ENCODE measurements at places on chromosomes 5 and 9.

GRCh38 chr9:78791779-78792178, 494.9 kb downstream of the PSAT1 start:
- DNase-seq, result no peak

DNA sequence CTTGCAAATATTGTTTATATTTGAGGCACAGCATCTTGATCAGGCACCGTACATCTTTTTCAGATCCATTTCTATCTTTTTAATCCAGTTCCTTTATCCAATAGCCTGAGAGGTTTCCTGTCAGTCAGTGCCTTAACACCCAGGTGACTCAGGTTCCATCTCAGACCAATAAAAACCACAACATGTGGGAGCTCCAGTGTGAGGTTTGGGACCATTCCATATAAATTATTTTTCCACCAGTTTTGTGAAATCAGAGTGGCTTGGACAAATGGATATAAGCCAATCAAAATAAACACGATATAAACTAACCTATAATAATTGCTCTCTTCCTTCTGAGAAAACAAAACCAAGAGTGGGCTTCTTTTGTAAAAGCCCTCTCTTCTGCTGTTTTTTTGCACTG, 351.3 kb downstream of the NTRK2 start:
- DNase-seq, result no peak

- no peak for DNase-seq
These were observed 113.9 kb downstream of the SEC61B start for GRCh38 chr9:99336005-99336404.

GRCh38 chr5:10828241-10828640, 67.2 kb upstream of the DAP start:
- DNase-seq, result no peak

DNA sequence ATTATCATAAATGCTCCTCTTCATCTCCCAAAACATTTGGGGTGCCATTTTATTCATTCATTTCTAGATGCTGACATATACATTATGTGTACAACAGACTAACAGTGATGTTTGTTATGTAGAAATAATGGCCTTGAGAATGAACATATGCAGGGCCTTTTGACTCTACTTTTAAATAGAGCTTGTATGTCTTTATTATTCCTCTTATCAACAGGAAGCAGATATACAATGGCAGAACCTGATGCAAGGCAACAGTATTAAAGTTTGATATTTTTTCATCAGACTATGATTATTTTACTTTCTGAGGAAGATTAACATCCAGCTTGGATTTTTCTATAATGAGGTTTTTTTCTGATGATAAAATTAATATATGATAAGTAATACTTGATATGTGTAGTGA, 44.1 kb downstream of the SNX18 start:
- no peak for DNase-seq

GRCh38 chr5:176446884-176447590, 1.1 kb upstream of the FAF2 start:
- DNase-seq, result no peak

DNA sequence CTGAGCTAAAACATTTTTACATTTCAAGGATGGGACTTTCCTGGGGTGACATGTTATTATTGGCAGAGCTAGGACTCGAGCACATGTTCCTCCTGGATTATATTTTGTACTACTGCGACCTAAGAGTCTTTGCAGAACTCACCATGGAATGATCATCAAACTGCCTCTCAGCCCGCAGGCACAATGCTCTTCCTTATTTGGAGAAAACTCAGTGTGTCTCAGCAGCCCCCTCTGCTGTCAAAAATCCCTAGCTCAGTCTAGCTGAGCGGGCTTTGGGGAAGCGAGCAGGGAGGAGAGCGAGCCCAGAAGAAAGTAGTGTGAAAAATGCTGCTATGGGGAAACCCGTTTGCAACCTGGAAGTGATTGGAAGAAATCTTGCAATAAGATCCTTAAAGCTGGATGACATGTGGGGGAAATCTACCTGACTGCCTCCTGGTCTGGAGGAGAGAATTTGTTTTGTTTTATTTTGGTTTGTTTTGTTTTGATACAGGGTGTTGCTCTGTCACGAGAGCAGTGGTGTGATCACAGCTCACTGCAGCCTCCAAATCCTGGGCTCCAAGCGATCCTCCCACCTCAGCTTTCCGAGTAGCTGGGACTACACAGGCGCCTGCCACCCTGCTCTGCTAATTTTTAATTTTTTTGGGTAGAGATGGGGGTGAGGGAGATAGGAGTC, 89.9 kb upstream of the CLINT1 start:
- DNase-seq, result peak; percentile 71

GRCh38 chr5:93756372-93756771, 15.0 kb upstream of the POU5F2 start:
- DNase-seq, result no peak

- no peak for DNase-seq
These were observed 164.9 kb downstream of the PBX3 start for GRCh38 chr9:125911861-125912644.

GRCh38 chr9:130390390-130390789, 54.4 kb upstream of the ASS1 start:
- DNase-seq, result no peak

DNA sequence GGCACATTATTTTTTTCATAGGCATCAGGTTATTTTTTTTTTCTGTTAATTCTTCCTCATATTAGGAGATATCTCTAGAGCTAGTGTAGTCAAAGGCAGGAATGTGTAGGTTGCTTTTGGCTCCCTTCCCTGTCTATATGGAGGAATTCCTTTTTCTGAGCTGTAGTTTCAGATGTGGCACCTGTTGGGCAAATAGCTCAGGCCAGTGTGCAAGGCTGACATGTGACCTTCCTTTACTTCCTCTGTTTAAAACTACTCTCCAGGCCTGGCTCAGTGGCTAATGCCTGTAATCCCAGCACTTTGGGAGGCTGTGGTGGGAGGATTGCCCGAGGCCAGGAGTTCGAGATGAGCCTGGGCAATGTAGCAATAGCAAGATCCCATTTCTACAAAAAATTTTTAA, 40.5 kb upstream of the KIAA1958 start:
- DNase-seq, result no peak

DNA sequence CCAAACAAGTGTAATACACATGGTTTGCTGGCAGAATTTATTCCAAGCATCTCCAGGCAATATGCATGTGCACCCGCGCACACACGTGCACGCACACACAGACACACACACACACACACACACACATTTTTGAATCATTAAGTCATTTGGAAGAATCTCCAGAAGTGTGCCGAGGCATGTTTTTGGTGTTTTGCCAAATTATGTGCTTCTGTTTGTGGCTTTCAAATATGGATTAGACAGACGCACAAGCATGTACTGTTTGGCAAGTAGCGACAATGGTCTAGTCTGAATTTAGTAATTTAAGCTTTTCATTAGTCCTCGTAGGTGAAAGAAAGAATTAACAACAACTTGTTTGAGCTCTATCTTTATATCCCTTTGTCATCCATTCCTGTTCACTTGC, 36.7 kb downstream of the NFIB start:
- DNase-seq, result peak; percentile 100

- DNase-seq, result no peak
These were observed 83.9 kb upstream of the WWC1 start for GRCh38 chr5:168207450-168208029.

DNA sequence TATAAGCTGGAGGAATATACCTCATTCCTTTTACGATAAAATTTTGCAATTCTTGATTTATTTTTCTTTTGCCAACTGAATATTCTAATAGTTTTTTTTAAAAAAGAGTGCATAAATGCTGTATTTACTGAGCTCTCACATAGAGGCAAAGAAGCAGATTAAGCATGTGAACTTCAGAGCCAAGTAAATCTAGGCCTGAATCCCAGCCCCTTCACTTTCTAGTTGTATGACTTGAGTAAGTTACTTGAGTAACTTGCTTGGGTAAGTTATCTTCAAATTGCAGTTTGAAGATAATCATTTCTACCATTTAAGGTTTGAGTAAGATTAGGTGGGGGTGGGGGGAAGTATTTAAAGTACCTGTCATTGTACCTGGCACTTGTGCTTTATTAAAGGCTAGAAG, 21.8 kb downstream of the LURAP1L start:
- peak; percentile 73 for DNase-seq

DNA sequence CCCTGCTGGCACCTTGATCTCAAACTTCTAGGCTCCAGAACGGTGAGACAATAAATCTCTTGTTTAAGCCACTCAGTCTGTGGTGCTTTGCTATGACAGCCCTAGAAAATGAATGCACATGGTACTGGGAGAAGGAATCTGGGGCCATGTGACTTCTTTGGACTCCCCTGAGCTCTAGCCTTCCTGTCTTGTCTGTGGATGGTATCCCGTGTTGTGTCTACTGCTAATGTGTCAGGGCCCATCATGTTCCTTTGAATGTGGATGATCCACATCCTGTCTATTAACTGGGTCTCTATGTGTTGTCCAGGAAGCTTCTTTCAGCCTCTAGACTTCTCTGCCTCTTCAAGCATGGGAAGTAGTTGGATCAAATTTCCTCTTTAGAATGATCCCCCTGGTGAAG, 25.1 kb downstream of the IL7R start:
- no peak for DNase-seq

- DNase-seq, result no peak
These were observed 961.7 kb upstream of the COX7C start for GRCh38 chr5:85656050-85656449.

DNA sequence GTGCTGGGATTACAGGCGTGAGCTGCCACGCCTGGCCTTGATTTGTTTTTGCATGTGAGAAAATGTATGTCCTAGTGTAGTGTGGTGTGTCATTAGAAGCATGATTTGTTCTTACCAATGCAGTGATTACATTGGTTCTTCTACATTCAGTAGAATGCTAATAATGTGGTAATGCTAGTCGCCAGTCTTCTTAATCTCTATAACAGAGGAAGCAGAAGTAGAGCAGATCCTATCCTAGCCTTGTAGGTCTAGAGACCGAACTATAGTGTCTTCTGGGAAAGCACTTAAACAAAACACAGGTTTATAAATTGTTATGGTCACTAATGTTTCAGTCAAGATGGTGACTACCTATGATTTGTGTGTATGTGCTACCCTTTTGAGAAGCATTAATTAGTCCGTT, 197.5 kb upstream of the DMRT1 start:
- DNase-seq, result no peak

DNA sequence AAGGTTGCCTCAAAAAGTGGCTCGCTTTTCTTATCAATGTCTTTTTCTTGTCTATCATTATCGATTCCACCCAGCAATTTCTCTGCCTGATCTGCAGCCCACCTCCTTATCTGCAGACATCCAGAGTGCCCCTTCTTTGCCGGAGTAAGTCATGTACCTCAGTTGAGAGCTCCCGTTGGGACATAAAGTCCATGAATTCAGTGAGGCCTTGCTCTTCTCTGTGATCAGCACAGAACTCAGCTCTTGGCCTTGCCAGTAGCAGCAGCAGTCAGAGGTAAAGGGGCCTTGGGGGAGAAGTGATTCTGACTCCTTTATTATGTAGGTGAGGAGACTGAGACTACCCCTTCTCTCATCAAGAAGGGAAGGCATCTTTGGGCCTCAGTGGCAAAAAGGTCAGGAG, 24.9 kb upstream of the DCAF12 start:
- DNase-seq, result no peak

All from NCI-H446 treated with DMSO at 0.1 percent for 48 hours (cell line).